CD4-positive, alpha-beta T cell (primary cell): ENCODE measurements at places on chromosomes 7 and 10. TPM values are rescaled to one million over a fixed set of nuclear protein-coding genes. Genes with fewer than 3 reads are reported as not detected.

ZNF316 gene
- 46.2 TPM for total RNA-seq

MORN4 gene
- total RNA-seq: 0.36 TPM

HGF gene
- not detected for total RNA-seq

DNA sequence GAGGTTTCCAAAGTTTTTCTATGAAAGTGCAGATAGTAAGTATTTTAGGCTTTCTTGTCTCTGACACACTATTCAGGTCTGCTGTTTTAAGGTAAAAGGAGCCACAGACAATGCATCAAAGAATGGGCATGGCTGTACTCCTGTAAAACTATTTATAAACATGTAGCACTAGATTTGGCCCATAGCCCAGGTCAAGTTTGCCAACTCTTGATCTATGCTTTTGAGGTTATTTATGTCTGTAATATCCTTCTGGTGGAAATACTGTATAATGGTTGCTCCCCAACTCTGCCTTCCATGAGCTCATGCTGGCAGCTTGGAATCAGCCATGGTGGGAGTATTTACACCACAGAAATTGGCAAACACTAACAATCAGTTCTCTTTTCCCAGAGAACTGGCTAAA lies 244.6 kb downstream of the BUB3 start:
- DNase-seq: no peak

- DNase-seq: no peak
Observed at GRCh38 chr10:3467052-3467951, 294.7 kb upstream of the PITRM1 start.

DNA sequence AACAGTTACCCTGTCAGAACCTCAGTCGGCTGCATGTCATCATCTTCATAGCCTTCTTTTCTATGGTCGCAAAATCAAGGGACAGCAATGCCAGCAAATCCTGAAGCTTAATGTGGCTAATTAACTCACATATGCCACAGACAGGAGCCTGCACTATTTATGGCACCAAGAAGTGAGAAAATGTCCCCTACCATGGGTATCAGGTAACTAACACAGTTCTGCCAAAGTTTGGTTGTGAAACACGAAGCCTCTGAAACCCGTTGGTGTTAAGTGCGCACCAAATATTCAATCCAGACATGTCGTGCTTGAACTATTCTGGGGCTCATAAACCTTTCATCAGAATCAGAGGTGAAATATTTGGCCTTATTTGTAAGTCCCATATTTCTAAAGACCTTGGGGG lies 63.3 kb downstream of the EVX1 start:
- no peak for DNase-seq
